ENCODE measurements at places on chromosomes 1 and 21. TPM values are rescaled to one million over a fixed set of nuclear protein-coding genes. Genes with fewer than 3 reads are reported as not detected.

Gene A3GALT2
- total RNA-seq: not detected

Gene ZBTB8B
- total RNA-seq: not detected

Gene KDM1A
- 99.4 TPM for total RNA-seq

Gene RAB4A
- total RNA-seq: 9.9 TPM

Gene ALX3
- not detected for total RNA-seq

Gene C1QC
- total RNA-seq: not detected

Gene PDPN
- total RNA-seq: 155 TPM

Gene RNU1-3
- total RNA-seq: 6,751 TPM

Gene AQP10
- total RNA-seq: not detected

Gene BTBD19
- total RNA-seq: 2.1 TPM

Gene LCE6A
- total RNA-seq: not detected

Gene FCRL1
- total RNA-seq: not detected

Gene AKNAD1
- 0.13 TPM for total RNA-seq

Gene SLC9C2
- total RNA-seq: under 0.01 TPM

Gene KCNH1
- total RNA-seq: not detected

Gene FCRL2
- not detected for total RNA-seq

Gene CLDN17
- total RNA-seq: not detected

Gene POFUT2
- total RNA-seq: 30.8 TPM

Gene PDZK1IP1
- total RNA-seq: 0.16 TPM

Gene PYHIN1
- total RNA-seq: not detected

Gene ERICH3
- not detected for total RNA-seq

Gene LORICRIN
- not detected for total RNA-seq

Gene UMODL1
- not detected for total RNA-seq

Gene SLC35E2B
- total RNA-seq: 13.9 TPM

Gene F13B
- total RNA-seq: not detected

Gene CXADR
- total RNA-seq: 76.5 TPM

Gene RGL1
- 11.7 TPM for total RNA-seq

Gene LCA5L
- total RNA-seq: 0.57 TPM

Gene PROX1
- 0.49 TPM for total RNA-seq

Gene RNF2
- total RNA-seq: 51.5 TPM

Gene RHOC
- 1,037 TPM for total RNA-seq

Gene TNFRSF18
- total RNA-seq: 1.0 TPM

Gene IRF6
- 1.5 TPM for total RNA-seq

Gene HAO2
- not detected for total RNA-seq

Gene MMP23B
- 0.19 TPM for total RNA-seq

Gene SPTA1
- total RNA-seq: 2.1 TPM

Gene PTPN7
- total RNA-seq: 0.49 TPM

Gene SH2D1B
- total RNA-seq: not detected

Gene TACSTD2
- 33.0 TPM for total RNA-seq
